Breast epithelium (tissue), 4 donors: ENCODE measurements at places on chromosomes 3 and 15.

DNA sequence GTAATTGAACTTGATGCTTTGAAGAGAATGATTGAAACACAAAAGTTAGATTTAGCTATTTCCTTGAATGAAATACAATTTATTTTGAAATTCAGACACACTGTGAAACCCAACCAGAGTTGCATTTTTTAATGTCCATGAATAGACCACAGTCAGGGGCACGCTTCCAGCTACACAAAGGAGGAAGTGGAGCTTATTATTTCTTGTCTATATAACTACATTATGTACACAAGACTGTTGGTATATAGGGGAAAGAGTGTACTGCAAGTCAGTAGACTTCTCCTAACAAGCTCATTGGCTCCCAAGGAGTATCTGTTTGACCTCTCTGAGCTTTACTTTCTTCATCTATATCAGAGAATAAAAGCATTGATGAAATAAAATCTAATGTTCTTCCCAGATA is 326.2 kb downstream of the RYR3 start:
- no peak overlapping the region for H3K27ac ChIP-seq
- no peaks in the 10 kb centered on the region for H3K36me3 ChIP-seq
- no peak for DNase-seq
- no peaks in the 10 kb centered on the region for H3K27me3 ChIP-seq

- peaks cover 31% of the 10 kb centered on the region for H3K4me1 ChIP-seq
- no peaks in the 10 kb centered on the region for H3K27me3 ChIP-seq
These were observed 29.5 kb downstream of the CCDC12 start for GRCh38 chr3:46946856-46947545.

DNA sequence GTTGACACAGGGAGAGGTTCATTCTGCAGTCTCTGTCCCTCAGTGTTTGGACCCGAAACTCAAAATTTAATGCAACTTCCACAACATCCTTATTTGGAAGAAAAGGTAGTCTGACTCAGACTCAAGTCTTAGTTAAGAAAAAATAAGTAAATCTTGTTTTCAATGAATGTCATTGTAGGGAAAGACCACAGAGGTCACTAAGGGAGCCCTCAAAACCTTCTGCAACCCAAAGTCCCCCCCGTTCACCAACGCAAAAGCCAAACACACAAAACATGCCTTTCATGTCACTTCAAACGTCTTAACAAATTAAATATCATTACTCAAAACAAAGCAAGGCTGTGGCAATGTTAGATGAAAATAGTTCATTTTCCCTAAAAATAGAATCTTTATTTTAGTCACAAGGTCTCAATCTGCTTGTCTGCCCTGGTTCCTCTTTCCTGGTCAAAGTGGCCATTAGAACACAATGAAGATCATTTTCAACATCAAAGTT is 20.9 kb upstream of the SSUH2 start:
- no peaks in the 10 kb centered on the region for H3K27me3 ChIP-seq
- no peaks in the 10 kb centered on the region for H3K4me1 ChIP-seq
- H3K36me3 ChIP-seq = no peaks in the 10 kb centered on the region
- H3K27ac ChIP-seq = no peak overlapping the region
- no peak for DNase-seq
- H3K4me3 ChIP-seq = no peak overlapping the region

GRCh38 chr15:41483519-41483918 is 10.2 kb upstream of the ITPKA start:
- H3K36me3 ChIP-seq = peaks cover 10% of the 10 kb centered on the region
- no peak overlapping the region for H3K27ac ChIP-seq
- H3K27me3 ChIP-seq = no peaks in the 10 kb centered on the region
- no peak overlapping the region for H3K4me3 ChIP-seq

DNA sequence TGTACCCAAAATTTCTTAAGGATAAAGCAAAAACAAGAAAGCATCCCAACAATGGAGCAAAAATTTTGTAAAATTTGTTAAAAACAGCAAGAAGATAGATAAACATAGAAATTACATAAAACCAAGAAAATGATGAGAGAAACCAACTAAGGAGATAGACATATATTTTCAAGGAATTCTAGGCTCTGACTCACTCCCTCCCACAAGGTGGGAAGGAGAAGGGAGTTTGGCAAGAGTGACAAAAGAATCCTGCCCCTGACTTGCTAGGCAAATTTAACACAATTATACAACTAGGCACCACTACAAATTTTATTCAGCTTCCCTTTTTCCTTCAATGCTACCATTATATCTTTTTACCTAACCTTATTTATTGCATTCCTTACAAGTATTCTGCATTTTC is 70.9 kb downstream of the MYO9A start:
- no peaks in the 10 kb centered on the region for H3K36me3 ChIP-seq
- no peak for DNase-seq
- H3K4me1 ChIP-seq = no peaks in the 10 kb centered on the region
- no peak overlapping the region for H3K4me3 ChIP-seq

DNA sequence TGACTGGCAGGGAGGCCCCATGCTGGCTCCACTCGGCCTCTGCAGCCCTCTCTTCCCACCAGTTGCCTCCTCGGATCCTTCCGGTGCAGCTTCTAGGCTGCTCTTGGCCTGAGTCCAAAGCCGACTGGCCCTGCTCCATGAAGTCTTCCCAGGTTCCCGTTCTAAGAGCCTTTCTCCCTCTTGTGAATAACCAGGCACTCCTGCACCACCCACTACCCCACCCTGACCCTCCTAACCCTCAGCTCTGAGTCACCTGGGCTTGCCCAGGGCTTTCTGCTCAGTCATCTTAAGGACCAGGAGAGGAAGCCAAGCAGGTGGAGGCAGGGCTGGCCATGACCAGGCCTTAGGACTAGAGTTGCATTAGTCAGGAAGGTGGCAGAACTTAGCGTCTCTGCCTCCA is 28.1 kb upstream of the CNBP start:
- no peaks in the 10 kb centered on the region for H3K27me3 ChIP-seq
- no peak overlapping the region for H3K4me3 ChIP-seq
- H3K4me1 ChIP-seq = no peaks in the 10 kb centered on the region
- no peak overlapping the region for H3K27ac ChIP-seq

GRCh38 chr15:52496776-52497470 is 31.8 kb downstream of the MYO5A start:
- no peaks in the 10 kb centered on the region for H3K27me3 ChIP-seq
- no peak overlapping the region for H3K4me3 ChIP-seq
- no peak overlapping the region for H3K27ac ChIP-seq
- no peak for DNase-seq
- H3K4me1 ChIP-seq = no peaks in the 10 kb centered on the region

GRCh38 chr15:29889542-29890329 is 67.5 kb upstream of the TJP1 start:
- DNase-seq = no peak
- no peaks in the 10 kb centered on the region for H3K27me3 ChIP-seq
- H3K27ac ChIP-seq = no peak overlapping the region
- no peak overlapping the region for H3K4me3 ChIP-seq
- no peaks in the 10 kb centered on the region for H3K36me3 ChIP-seq
- H3K4me1 ChIP-seq = no peaks in the 10 kb centered on the region
